Osteocyte (in vitro differentiated cells): ENCODE measurements at places on chromosomes 2 and 18. TPM values are rescaled to one million over a fixed set of nuclear protein-coding genes. Genes with fewer than 3 reads are reported as not detected.

DNA sequence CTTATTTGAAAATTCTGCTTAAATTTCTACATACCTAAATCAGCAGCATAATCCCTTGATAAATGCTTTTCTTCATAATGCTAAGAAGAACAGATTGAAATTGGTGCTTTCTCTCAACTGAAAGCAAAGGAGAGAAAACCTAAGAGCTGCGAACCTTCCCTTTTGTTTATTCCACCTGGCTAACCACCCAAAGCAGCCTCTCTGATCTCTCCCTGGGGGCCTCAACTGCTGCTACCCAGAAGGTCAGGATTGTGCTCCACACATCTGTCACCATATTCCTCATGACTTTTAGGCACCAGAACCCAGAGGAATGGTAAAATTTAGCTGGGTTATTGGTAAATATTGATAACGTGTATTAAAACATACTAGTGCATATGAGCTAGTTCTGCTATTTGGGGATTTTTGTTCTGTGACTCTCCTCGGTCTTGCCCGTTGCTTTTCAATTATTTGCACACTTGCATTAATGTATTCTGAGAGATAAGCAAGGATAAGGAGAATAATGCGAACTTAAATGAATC, 334.1 kb downstream of the RIT2 start:
- no peak for DNase-seq

DNA sequence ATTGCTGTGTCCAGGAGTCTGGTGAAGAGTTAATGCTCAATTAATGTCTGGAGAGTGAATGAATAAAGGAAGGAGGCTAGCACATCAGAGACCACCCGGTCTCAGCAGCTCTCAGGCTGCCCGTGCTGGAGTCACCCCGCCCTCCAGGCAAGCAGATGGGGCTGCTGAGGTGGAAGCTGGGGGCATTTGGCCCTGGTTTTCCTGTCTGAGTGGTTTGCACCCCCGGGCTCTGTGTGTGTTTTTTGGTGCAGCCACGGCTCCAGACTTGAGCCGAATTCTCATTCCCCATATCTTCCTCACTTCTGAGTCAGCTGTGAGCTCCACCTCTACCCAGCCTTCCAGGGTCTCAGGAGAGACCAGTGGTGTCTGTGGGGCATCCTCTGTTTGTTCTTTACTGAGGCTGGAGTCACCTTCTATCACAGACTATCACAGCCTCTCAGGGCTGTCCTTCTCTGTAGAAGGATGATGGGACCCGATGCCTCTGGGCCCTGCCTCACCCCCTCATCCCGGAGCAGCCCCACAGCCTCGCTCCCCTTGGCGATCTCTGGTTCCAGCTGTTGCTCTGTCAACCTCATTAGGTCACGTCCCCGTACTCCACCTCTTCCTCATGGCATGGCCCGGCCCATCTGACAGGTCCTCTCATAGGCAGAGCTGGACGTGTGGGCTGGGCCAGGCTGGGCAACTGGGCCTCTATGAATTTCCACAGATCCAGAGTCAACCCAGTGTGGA, 60.8 kb downstream of the HS1BP3 start:
- DNase-seq: no peak

Gene GNLY
- total RNA-seq: not detected in 2 replicates

DNA sequence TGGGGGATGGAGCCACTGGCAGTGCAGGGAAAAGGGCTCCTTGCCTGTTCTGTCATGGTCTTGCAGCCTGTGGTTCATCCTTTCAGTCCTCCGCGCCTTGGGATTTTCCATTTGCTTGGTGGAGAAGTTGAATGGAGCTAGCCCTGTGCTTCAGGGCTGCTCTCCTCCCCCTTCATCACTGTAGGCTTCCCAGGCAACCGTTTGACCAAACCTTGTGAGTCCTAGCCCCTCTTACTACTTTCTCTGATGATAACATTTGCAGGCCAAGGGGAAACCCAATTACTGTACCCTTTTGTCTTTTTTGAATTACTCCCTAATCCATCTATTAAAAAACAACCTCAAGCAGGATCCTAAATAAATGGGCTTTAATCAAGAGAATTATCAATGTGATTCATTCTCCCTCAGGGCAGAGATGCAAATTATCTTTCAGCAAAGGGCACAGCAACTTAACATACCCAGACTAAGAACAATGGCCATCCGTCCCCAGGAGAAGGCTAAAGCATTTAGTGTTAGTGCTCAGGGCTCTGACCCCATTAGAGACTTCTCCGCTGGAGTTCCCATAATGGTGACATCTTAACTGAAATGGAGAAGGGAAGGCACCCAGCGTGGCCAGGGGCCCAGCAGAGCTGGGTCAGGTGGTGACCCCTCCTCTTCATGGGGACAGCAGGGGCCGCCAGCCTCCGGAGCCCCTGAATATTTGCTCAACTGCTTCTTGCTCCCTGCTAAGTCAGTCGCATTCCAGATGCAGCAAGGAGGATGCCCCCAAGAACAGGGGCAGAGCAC, 40.7 kb downstream of the RHOB start:
- no peak for DNase-seq
